ENCODE measurements at places on chromosomes 7 and 10. TPM values are rescaled to one million over a fixed set of nuclear protein-coding genes. Genes with fewer than 3 reads are reported as not detected.

TLX1 gene
- not detected for total RNA-seq

JAZF1 gene
- total RNA-seq: 11.0 TPM

SPDYE1 gene
- not detected for total RNA-seq

AQP1 gene
- 19.5 TPM for total RNA-seq

Data from smooth muscle cell of the umbilical artery (primary cell).